ENCODE measurements at places on chromosomes 12 and 14. TPM values are rescaled to one million over a fixed set of nuclear protein-coding genes. Genes with fewer than 3 reads are reported as not detected.

DNA sequence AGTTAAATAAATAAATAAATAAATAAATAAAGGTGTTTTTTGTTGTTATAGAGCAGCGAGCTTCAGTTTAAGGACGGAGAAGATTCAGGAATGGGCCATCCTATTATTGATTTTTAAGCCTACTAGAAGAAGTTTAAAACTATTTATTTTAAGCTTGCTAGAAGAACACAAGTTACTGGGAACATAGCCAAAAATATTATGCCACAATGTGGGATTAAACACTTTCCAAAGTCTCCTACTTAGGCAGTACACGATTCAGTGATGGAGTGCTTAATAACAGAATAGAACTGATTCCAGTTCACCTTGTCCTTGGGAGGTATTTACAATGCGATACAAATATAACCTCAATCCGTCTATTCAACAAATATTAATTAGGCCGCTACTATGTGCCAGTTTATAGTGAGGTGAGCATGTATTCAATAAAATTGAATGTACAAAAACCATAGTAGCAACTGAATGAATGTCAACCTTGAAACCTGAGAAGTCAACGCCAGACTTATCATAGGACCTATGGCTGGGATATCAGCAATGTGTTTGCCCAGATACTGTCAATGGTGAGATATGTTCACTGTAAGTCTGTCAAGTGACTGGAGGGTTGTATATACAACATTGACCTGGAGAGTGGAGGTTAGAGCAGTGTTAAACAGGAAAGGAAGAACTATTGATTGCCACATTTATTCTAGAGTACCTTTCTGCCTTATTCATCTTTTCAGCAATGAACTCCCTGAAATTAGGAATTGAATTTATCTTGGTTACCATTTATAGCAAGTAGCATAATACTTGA is 486.4 kb downstream of the TMTC2 start:
- H3K27ac ChIP-seq: no peak overlapping the region
- H3K4me3 ChIP-seq: no peak overlapping the region
- no peak for DNase-seq
- no peaks in the 10 kb centered on the region for H3K36me3 ChIP-seq

DNA sequence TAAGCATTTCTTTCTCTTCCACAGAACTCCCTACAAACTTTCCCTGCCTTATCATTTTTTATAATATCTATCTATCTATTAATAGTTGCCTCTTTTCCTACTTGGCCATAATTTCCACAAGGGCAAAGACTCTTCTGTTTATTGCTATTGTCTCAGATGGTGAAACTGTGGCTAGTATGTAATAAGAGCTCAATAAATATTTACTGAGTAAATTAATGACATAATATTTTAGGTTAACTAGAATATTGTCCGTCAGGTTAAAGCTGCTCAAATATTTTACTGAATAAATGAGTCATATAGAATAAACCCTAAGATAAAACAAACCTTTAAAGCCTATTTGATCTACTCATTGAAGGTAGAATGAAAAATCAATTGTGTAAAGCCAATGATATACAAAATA is 240.5 kb downstream of the PPFIA2 start:
- H3K27me3 ChIP-seq: no peaks in the 10 kb centered on the region
- H3K27ac ChIP-seq: no peak overlapping the region
- no peaks in the 10 kb centered on the region for H3K4me1 ChIP-seq
- no peak for DNase-seq
- no peak overlapping the region for H3K4me3 ChIP-seq

GRCh38 chr12:104501660-104502059 is 44.9 kb downstream of the CHST11 start:
- H3K4me1 ChIP-seq: 0 out of 2 replicates have a peak, but pooled peaks cover 3% of the 10 kb centered on the region
- H3K27ac ChIP-seq: no peak overlapping the region
- no peak for DNase-seq
- no peaks in the 10 kb centered on the region for H3K27me3 ChIP-seq
- H3K4me3 ChIP-seq: no peak overlapping the region

DNA sequence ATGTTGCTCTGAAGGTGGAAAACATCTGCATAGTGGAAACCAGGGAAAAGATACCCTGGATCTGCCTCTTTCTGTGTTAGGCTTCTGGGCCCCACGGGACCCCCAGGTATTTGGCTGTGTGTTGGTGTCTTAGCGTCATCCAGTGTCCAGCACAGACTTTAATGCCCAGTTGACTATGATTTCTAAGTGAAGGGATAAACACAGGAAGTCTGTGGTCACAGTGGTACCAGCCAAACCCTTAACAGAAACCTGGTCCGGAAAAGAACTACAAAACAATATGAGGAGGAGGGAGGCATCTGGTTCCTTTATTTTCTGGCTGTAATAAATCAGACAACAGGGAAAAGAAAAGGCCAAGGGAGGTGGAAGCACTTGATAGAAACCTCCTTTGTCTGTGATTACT is 56.4 kb downstream of the CMKLR1 start:
- H3K36me3 ChIP-seq: no peaks in the 10 kb centered on the region
- DNase-seq: no peak
- no peaks in the 10 kb centered on the region for H3K4me1 ChIP-seq
- H3K27ac ChIP-seq: no peak overlapping the region

DNA sequence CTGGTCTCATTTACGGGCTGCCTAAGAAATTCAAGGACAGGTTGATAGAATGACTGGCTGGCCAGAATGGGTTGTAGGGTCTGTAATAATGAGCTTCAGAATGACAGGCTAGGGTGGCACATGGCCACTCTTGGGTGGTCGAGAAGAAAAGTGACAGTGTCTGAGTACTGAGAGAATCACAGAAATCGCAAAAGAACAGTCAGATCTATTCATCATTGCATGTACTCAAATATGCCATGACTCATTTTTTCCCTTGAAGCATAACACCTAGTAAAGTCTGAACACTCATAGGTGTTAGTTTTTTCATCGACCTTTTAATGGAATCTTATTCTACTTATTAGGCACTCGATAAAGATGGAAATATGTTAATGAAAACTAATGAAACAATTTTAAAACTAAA is 37.8 kb upstream of the SEL1L start:
- H3K4me3 ChIP-seq: no peak overlapping the region
- DNase-seq: no peak
- H3K27ac ChIP-seq: no peak overlapping the region
- no peaks in the 10 kb centered on the region for H3K4me1 ChIP-seq
- H3K36me3 ChIP-seq: no peaks in the 10 kb centered on the region

DNA sequence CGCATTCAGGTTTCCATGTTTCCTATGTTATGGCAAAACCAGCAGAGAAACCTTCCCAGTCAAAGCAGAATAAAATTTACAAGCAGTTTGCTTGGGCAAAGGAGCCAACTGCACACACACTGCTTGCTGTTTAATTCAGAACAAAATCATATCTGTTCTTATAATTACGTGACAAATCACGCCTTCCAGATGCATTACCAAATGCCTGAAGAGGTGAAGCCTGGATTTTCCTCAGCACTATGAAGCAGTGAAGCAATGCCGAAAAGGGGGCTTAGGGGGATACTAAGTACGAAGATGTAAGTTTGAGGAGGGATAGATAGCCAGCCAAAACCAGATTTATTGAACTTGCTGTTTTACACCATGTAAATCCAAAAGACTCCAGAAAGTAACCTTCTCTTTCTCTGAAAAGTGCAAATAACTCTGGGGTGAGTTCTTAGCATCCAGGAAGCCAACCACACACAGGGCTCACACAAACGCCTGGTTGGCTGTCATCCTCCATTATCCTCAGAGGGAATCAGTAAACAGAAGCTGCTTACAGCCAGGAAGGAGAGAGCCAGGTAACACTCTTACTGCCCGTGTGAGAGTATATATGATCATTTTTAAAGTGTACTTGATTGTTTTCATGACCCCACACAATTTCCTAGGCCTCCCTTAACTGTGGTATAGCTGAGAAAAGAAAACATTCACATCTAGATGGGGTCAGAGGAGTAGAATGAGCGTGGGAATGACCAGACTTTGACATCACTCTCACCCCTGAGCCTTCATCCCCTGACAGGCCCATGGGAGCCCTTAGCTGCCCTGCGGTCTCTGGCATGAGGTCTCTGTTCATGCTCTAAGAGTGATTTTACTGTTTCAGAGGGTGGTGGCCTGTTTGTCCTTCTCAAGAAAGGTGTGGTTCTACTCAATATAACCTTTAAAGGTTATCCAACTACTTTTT is 442.5 kb downstream of the EGLN3 start:
- no peak overlapping the region for H3K4me3 ChIP-seq
- DNase-seq: no peak
- H3K4me1 ChIP-seq: no peaks in the 10 kb centered on the region
- no peak overlapping the region for H3K27ac ChIP-seq
- no peaks in the 10 kb centered on the region for H3K27me3 ChIP-seq
- no peaks in the 10 kb centered on the region for H3K36me3 ChIP-seq

GRCh38 chr12:26870491-26871419 is 37.8 kb upstream of the ITPR2 start:
- H3K36me3 ChIP-seq: no peaks in the 10 kb centered on the region
- H3K4me3 ChIP-seq: no peak overlapping the region
- H3K27ac ChIP-seq: no peak overlapping the region
- H3K4me1 ChIP-seq: no peaks in the 10 kb centered on the region
- no peak for DNase-seq

SVOP gene
- 0.15 TPM for total RNA-seq

MMP17 gene
- total RNA-seq: 14.8 TPM
